ENCODE measurements at places on chromosomes 3 and 15.

DNA sequence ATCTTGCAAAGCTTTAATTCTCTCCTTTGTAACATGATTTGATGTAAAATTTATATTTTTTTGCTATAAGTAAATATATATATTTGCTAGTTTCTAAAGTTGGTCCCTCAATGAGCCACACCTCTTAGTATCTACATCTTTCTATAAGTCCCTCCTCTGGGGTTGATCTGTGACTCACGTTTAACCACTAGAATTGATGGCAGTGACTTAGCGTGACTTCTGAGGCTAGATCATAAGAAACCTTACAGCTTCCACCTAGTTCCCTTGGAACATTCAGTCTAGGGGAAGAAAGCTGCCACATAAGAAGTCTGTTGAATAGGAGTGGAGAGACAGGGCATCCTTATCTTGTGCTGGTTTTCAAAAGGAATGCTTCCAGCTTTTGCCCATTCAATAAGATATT is 56.6 kb upstream of the TNIK start:
- no peak for DNase-seq

- DNase-seq = no peak
Observed at GRCh38 chr15:66241908-66242285, 11.7 kb downstream of the MEGF11 start.

GRCh38 chr15:94335616-94336015 is 104.3 kb downstream of the MCTP2 start:
- DNase-seq = no peak

GRCh38 chr3:175601521-175601920 is 742.4 kb downstream of the NAALADL2 start:
- DNase-seq = no peak

GRCh38 chr3:141049681-141050080 is 1.5 kb upstream of the SPSB4 start:
- no peak for DNase-seq

- no peak for DNase-seq
Observed at GRCh38 chr3:123536153-123536895, 48.5 kb downstream of the HACD2 start.

GRCh38 chr3:154304936-154305335 is 19.4 kb downstream of the DHX36 start:
- DNase-seq = no peak

Measured in stimulated activated CD4-positive, alpha-beta T cell treated with anti-CD3 and anti-CD28 coated beads, Interleukin-1b, Interleukin-23, amount 100 ng/mL, for 48 hours (primary cell).